Stimulated activated CD8-positive, alpha-beta memory T cell treated with anti-CD3 and anti-CD28 coated beads, Interleukin-2, amount 100 ng/mL, for 48 hours (primary cell): ENCODE measurements at places on chromosomes 6 and 20.

DNA sequence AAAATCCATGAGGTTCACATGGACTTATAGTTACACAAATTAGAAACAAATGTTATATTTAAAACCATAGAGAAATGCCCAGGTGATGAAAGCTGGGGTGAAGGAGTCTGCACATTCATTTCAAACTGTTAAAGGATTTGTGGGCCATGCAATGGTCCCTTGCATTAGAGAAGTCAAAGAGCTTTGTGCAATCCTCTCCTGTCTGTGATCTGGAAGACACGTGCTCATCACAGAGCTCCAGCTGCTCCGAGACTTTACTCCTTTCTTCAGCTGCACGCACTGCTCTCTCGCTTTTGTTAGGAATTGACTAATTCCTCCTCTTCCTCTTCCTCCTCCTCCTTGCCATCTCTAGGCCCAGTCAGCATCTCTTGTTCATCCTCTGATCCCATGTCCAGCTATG lies 4.1 kb upstream of the AIF1 start:
- no peak for DNase-seq

DNA sequence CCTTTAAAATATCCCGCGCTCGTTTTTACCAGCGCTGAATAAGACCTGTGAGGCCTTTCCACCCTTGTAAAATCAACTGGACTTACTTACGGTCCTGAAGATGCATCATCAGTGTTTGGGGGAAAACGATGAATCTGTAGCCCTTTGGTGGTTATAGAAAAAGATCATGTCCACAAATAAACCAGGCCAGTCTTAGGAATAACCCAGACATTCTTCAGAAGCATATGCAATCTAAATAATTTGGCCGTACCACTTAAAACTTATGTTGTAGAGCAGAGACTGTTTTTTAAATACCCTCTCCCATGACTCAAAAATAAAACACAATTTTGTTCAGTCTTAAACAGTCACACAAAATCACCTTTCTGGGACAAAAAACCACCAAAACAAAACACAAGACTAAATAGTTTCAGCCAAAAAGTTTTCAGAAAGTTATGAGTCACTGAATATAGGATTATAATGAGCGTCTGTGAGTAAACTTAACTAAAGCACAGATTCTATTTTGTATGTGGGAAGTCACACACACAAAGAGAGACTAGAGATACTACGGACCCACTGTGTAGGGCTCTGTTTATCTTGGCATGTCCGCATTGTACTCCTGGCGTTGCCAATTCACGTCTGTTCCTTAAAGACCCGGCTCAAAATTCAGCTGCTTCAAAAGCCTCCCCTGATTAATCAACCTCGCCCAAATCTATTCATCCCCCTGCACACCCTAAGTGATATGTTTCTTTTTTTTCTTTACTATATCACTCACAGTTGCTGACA lies 26.5 kb upstream of the SMOC2 start:
- DNase-seq, result no peak

- no peak for DNase-seq
These were observed 179.7 kb downstream of the HACE1 start for GRCh38 chr6:104679971-104680370.

GRCh38 chr6:6595952-6596351 lies 7.4 kb downstream of the LY86 start:
- DNase-seq, result no peak

GRCh38 chr6:17725083-17725482 lies 18.4 kb upstream of the NUP153 start:
- no peak for DNase-seq

GRCh38 chr20:46139266-46139889 lies 21.3 kb downstream of the CD40 start:
- no peak for DNase-seq

GRCh38 chr6:109303640-109304283 lies 78.5 kb downstream of the CD164 start:
- DNase-seq, result no peak

- DNase-seq, result no peak
These were observed 23.2 kb downstream of the TNXB start for GRCh38 chr6:32085759-32086459.

- DNase-seq, result no peak
These were observed 13.1 kb downstream of the TLDC2 start for GRCh38 chr20:36888880-36889516.

DNA sequence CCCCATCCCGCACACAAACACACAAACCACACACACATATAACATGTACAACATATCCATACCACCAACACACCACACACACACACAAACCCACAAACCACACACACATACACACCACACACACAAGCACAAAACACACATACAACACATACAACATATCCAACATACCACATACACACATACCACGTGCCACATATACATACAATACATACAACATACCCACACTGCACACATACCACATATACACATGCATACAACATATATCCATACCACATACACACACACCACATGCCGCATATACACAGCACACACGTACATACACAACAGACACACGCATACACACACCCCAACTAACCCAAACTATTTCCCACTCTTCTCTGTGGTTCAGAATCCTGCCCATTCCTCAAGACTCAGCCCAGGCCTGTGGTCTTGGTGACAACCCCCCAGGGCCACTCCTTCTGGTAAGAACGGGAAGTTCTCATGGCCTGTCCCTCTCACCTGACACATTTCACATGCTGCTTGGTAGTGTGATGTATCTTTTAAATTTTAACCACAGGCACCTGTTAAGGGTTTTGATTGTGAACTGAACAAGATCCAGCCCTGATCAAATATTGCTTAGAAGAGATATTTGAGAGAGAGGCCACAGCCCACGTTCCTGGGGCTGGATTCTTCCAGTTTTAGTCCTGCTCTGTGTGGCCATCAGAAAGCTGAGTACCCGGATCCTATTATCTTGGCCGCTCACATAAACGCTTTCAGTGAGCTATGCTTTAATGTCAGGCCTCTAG lies 55.9 kb upstream of the KCNK16 start:
- no peak for DNase-seq

DNA sequence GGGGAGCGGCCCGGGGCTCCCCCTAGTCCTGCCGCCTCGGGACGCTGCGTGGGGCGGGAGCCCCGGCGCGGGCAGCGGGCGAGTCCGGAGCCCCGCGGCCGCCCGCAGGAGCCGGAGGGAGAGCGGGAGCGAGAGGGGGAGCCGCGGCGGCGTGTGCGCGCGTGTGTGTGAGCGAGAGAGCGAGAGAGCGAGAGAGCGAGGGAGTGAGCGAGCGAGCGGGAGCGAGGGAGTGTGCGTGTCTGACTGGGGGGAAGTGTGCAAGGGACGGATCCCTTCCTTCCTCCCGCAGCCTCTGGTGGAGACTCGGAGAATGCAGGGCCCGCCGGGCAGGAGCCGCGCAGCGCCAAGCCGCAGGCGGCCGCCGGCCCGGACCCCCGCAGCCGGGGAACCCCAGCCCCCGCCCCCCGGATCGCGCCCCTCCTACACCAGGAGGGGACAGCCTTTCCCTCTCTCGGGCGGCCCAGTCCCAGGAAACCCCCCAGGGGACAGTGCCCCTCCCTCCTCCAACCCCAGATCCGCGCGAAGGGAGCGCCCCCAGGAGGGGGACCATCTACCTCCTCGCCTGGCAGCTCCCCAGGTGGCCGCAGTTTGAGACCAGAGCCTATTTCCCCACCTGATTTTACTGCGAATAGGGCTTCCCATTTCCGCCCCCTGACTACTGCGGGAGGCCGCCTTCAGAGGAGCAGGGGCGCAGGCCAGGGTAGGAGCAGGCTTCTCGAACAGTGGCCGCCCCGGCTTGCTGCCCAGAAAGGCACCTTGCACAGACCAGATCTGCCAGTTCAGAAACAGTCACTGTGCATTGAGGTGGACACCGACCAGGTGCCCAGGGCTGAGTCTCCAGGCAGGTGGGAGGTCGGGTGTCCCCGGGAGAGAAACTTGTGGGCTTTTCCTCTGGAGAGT lies at the start of gene CDH22:
CDH22 (minus strand) TSS at position 241 of the 900 bp plus-strand sequence. CDS start 57,204 bp downstream, outside the sequence.
- DNase-seq, result peak; percentile 13

DNA sequence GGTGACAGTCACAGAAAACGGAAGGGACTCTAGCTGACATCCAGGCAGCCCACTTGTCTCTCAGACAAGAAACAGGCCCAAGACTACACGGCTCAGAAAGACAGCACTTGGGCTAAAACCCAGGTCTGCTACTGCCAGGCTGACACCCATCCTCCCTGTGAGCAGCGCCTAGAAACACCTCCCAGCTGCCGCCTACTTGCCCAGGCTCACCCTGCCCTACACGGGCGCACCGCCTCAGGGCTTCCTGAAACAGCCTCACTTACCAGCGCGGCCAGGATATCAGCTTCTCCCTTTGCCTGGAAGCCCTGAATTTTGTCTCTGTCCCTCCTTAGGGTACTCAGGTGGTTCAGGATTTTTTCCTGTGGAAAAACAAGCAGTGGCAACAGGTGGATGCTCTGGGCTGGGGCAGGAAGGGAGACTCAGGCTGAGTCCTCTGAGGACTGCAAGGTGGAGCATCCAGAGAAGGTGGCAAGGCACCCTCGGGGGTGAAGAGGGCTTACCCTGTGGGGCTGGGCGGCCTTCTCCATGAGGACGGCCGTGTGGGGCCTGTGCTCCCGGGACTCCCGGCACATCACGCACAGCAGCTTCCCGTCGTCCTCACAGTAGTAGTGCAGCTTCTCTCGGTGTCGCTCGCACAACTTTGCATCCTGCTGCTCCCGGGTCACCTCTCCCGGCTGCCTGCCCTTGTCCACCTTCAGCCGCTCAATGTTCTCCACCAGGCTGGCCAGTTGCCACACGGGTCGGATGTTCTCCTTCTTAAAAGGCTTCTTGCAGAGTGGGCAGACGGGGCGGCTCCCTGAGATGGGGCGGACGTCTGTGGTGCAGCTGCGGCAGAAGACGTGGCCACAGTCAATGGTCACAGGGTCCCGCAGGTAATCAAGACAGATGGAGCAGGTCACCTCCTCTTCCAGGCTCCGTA lies 14.8 kb downstream of the TRIM26 start:
- DNase-seq, result no peak

DNA sequence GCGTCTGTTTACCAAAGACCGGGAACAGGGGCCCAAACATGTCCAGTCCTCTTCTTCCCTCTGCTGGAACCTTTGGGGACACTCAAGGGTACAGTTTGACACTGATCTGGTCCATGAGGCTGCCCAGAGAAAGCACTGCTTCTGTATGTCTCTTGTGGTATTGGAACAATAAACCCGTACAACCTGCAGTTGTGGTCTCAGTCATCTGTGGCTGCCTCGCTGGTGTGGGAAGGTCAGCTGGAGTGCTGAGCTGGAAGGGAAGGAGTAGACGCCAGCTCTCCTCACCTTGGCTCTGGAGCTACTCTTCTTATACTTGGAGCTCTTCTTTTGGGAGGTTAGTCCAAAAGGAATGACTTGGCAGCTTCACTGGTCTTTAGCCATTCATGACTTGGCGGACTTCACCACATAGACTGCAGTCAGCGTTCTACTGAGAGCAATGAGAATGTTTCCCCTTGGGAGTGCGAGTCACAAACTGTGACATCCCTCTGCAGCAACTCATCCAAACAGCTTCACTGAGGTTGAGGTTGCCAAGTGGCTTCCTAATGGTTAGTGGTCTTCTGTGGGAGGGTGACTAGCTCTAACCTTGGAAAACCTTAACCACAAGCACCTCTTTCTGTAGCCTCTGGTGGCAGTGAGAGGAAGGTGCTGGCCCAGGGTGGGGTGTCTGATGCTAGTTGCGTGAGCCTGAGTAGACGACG lies 81.2 kb downstream of the ASXL1 start:
- peak; percentile 31 for DNase-seq

- DNase-seq, result no peak
These were observed 224.8 kb downstream of the GRM1 start for GRCh38 chr6:146253691-146254090.

DNA sequence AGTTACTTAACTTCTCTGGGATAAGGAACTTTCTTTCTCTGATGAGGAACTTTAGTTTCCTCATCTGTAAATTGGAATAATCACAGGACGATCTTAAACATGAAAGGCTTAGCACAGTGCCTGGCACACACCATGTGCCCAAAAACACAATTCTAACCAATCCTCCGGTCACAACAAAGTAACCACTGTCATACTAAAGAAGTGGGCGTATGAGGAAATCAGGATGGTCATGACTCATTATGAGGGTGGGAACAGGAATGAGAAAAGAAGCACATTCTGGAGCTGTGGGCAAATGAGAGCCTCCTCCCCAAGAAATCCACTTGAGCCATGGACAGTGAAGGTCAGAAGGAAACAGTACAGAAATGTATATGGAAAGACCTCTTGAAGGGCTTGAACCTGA lies 82.9 kb downstream of the LRFN2 start:
- DNase-seq, result no peak

DNA sequence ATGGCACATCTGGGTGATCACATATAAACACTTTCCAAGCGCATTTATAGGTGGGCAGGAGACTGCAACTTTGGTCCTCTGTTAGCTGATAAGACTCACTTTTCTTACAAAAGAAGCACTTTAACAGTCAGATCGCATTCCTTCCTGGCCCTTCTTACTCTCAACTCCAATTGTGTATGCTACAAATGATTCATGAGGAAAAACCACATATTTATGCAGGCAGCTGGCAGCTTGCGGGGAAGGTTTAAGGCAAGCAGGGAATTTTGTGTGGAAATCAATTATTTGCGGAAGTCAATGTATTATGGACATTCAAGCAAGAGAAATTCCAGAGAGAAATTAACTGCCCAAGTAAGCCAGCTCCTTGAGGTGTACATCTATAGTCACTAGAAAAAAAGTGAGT lies 194.0 kb downstream of the PKHD1 start:
- no peak for DNase-seq

- no peak for DNase-seq
These were observed 172.2 kb upstream of the CENPW start for GRCh38 chr6:126167726-126168125.

DNA sequence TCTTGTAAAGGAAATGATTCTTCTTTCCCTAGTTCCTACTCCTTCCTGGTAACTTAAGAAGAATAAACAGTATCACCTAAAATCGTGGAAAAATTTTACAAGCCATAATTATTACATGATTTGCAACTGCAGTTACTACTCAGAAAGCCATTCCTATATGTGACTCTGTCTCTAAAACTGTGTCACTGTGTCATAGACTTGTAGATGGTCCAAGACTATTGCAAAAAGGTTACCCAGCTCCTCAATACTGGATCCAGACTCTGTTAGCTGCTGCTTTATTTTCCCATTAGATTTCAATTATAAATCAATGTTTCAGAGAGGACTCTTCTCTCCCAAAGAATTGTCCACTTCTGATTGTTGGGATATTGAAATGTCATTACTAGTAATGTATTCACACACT lies 142.1 kb upstream of the STMND1 start:
- DNase-seq, result no peak
